Epithelial cell of umbilical artery (primary cell): ENCODE measurements at places on chromosomes 16 and 17. TPM values are rescaled to one million over a fixed set of nuclear protein-coding genes. Genes with fewer than 3 reads are reported as not detected.

The PRSS21 gene
- 1.9 TPM in 1 of 2 replicates, not detected in the other for total RNA-seq

The RFFL gene
- 2.6 and 4.7 TPM in 2 replicates for total RNA-seq

The ITGB3 gene
- 33.7 and 68.9 TPM in 2 replicates for total RNA-seq

The SMTNL2 gene
- total RNA-seq: not detected in 2 replicates

The SLC12A3 gene
- not detected in 2 replicates for total RNA-seq

The PIPOX gene
- 2.6 and 3.5 TPM in 2 replicates for total RNA-seq

The KRTAP4-6 gene
- not detected in 2 replicates for total RNA-seq

The MAP3K14 gene
- 1.3 and 2.6 TPM in 2 replicates for total RNA-seq

The CCL1 gene
- 1.5 TPM in 1 of 2 replicates, not detected in the other for total RNA-seq

The MTMR4 gene
- total RNA-seq: 38.8 and 50.0 TPM in 2 replicates

The EVI2B gene
- total RNA-seq: 0.46 and 0.65 TPM in 2 replicates

The HNF1B gene
- not detected in 2 replicates for total RNA-seq

The CCDC40 gene
- total RNA-seq: 0.97 and 2.1 TPM in 2 replicates

The PDP2 gene
- total RNA-seq: 5.2 and 19.8 TPM in 2 replicates

The CCL4L2 gene
- total RNA-seq: not detected in 2 replicates

The C17orf67 gene
- total RNA-seq: 0.76 and 1.3 TPM in 2 replicates

The AOC3 gene
- total RNA-seq: under 0.01 and 0.15 TPM in 2 replicates

The MYH13 gene
- not detected in 2 replicates for total RNA-seq

The MYH1 gene
- not detected in 2 replicates for total RNA-seq

The SLC16A5 gene
- total RNA-seq: 8.8 and 16.9 TPM in 2 replicates

The DUXB gene
- total RNA-seq: not detected in 2 replicates

The SLC6A2 gene
- total RNA-seq: not detected in 2 replicates

The ETV4 gene
- 5.8 and 13.3 TPM in 2 replicates for total RNA-seq

The CA4 gene
- not detected in 2 replicates for total RNA-seq

The SRL gene
- under 0.01 and 0.15 TPM in 2 replicates for total RNA-seq

The KRT20 gene
- not detected in 2 replicates for total RNA-seq

The ABCA5 gene
- total RNA-seq: 11.7 and 19.6 TPM in 2 replicates

The TP53TG3D gene
- total RNA-seq: not detected in 2 replicates

The KRT9 gene
- not detected in 2 replicates for total RNA-seq

The TPPP3 gene
- total RNA-seq: 0.15 and 1.9 TPM in 2 replicates

The KPNA2 gene
- 119 and 146 TPM in 2 replicates for total RNA-seq

The CARD14 gene
- not detected in 2 replicates for total RNA-seq

The FSCN2 gene
- total RNA-seq: 0.65 TPM in 1 of 2 replicates, not detected in the other

The NME3 gene
- 80.9 and 93.5 TPM in 2 replicates for total RNA-seq

The PIK3R5 gene
- under 0.01 TPM in 1 of 2 replicates, not detected in the other for total RNA-seq

The ENPP7 gene
- total RNA-seq: not detected in 2 replicates

The KRTAP2-3 gene
- not detected in 2 replicates for total RNA-seq

The TMIGD1 gene
- total RNA-seq: not detected in 2 replicates

The TIMP2 gene
- total RNA-seq: 17.2 and 28.0 TPM in 2 replicates
